ENCODE measurements at places on chromosomes 16 and 17.

- DNase-seq, result no peak
These were observed 89.9 kb upstream of the ELAC2 start for GRCh38 chr17:13107676-13108235.

GRCh38 chr16:85010931-85011845 is at the start of gene ZDHHC7:
Gene ZDHHC7 (minus strand): TSS chr16:85011535. CDS start chr16:84990618, 20,917 bp downstream.
- peak; percentile 81 for DNase-seq

DNA sequence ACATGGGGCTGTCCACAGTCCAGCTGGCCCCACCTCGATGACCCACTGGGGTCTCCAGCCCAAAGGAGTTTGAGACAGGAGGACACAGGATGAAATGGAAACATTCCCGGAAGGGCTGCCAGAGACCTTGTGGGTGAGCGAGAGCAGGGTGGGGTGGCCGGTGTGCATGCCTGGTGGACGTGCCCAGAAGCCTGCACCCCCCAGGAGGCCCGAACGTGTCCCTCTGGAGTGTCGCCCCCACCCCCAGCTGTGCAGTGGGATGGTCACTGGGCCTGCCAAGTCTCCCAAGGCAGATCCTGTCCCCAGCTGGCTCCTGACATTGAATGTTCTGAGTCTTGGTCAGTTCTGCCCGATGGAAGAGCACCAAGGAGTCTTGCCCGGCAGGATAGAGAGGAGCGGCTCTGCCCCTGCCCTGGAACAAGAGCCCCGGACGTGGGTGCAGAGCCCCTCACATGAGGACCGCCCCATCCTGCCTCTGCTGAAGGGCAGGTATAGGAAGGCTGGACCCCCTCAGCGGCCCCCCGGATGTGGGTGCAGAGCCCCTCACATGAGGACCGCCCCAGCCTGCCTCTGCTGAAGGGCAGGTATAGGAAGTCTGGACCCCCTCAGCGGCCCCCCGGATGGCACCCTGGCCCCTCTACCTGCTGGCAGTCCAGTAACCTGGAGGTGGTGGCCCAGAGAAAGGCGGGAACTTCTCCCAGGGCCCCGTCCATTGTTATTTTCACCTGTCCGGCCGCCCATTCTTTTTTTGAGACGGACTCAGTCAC is 3.1 kb upstream of the CAPN15 start:
- DNase-seq, result no peak

DNA sequence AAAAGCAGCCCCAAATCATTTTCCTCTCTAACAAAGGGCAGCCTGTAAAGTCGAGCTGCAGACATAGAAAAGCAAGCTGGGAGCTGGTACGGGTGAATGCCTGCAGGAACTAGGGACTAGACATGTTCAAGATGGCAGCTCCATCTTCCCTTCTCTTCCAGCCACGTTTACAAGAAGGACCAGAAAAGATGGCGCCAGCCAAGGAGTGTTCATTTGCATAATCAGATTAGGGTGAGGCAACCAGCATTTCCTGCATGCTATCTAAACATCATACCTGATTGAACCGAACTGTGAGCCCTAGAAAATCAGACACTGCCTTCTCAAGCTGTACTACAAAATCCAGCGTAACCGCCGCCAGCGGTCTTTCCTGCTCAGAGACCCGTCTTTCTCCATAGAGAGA is 896.8 kb downstream of the CDH11 start:
- DNase-seq, result no peak

GRCh38 chr16:80717611-80718010 is 86.8 kb downstream of the CDYL2 start:
- DNase-seq, result no peak
